Activated CD8-positive, alpha-beta memory T cell treated with anti-CD3 and anti-CD28 coated beads for 1 hour (primary cell): ENCODE measurements at places on chromosomes 5 and 9.

- DNase-seq, result no peak
Measured at GRCh38 chr5:164722702-164723101, 1217.3 kb downstream of the MAT2B start.

DNA sequence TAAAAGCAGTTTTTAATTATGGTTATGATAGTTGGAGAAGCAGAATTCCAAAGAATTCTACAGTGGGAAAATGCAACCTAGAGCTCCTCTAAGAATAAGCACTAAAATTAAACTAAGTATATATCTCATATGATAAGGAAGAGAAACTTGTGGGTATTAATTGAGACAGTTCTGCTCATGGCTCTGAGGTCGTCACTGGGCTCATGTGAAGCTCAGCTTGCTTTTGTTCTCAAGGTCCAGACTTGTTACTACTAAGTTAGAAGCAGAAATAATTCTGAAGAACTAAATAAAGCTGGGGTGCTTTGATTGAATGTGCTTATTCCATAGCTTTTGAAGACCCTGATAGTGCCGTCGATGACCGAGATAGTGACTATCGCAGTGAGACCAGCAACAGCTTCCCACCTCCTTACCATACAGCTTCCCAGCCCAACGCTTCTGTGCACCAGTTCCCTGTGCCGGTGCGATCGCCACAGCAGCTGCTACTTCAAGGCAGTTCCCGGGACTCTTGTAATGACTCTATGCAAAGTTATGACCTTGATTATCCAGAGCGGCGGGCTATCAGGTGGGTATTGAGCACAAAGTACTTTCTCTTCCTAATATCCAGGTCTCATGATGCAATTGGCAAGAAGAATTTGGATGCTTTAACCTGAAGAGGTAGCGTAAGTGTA, 133.7 kb downstream of the UNC13B start:
- DNase-seq, result no peak

DNA sequence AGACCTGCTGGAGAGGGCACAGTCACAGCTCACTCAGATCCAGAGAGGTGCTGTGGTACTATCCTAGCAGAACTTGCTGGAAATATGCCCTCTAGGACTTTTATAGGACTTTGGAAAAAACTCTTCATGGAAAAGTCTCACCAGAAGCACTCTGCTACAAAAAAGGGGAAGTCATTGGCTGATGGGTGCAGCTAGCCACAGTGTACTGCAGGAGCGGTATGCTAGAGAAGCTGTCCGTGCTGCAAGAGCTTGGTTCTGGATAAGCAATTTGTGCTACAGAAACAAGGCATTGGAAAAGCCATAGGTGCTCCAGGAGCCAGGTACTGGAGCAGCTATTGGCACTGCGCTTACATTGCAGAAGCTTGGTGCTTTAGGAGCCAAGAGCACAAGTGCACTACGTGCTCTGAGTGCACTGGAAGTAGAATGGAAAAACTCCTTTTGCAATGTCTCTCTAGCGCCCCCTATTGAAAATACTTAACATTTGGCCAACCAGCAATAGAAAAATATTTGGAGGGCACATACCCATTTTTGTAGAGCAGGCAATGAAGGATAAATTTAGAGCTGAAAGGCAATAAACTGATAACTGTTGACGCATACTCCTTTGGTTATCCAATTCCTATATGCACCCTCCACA, 83.4 kb downstream of the MEGF10 start:
- no peak for DNase-seq

DNA sequence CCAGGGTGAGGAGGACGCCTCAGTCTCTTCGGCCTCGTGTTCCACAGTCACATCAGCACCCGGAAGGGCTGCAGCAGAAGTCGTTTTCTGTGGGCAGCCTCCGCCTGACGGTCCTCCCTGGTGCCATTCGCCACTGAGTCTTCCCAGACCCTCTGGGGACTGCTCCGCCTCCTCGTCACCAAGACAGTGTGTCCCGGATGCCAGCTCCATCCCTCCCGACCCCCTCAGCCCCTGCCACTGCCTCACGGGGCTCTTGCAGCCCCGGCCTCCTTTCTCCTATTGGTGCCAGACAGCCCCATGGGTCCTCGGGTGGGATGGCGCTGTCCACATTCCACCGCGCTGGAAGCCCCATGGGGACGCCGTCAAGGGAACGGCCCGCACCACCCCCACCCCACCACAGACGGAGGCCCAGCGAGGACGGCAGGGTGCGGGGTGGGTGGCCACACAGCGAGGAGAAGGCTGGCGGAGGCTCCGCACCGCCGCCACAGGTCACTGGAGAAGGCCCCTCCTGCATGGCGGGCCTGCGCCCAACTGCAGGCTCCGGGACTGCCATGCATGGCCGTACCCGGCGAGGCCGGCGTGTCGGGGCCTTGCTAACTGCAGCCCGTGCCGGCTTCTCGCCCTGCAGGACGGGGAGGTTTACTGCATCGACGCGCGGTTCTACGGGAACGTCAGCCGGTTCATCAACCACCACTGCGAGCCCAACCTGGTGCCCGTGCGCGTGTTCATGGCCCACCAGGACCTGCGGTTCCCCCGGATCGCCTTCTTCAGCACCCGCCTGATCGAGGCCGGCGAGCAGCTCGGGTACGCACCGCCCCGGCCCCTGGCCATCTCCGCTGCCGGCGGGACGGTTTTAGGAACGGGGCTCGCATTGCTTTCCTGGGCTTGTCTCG, 43.6 kb upstream of the CACNA1B start:
- DNase-seq, result no peak
